ENCODE measurements at places on chromosomes 12 and 14.
A peak's percentile ranks its signal among the peaks of the same experiment; 100 is the strongest.

GRCh38 chr12:22339691-22340090 is 5.2 kb upstream of the ST8SIA1 start:
- DNase-seq = no peak

GRCh38 chr12:65879878-65880277 is 55.6 kb downstream of the HMGA2 start:
- no peak for DNase-seq

- DNase-seq = no peak
Observed at GRCh38 chr12:33654313-33654712, 214.7 kb upstream of the SYT10 start.

DNA sequence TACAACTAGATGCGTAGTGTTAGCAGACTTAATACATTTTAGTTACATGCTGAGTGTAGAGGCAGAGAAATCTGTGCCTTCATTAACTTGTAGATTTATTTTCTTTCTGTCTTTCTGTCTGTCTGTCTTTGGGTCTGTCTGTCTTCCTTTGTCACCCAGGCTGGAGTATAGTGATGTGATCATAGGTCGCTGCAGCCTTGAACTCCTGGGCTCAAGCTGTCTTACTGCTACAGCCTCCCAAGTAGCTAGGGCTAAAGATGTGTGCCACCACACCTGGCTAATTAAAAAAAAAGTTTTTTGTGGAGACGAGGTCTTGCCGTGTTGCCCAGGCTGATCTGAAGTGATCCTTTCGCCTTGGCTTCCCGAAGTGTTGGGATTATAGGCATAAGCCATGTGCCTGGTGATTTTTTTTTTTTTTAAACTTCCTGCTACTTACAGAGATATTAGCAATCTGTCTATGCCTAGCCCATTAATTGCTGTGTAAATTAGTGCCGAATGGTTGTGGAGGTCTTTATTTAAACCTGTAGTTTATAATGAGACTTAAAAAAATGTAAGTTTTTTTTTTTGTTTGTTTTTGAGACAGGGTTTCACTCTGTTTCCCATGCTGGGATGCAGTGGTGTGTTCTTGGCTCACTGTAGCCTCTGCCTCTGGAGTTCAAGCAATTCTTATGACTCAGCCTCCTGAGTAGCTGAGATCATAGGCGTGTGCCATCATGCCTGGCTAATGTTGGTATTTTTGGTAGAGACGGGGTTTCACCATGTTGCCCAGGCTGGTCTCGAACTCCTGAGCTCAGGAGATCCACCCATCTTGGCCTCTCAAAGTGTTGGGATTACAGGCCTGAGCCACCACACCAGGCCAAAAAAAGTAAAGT is 22.8 kb downstream of the ERC1 start:
- DNase-seq = no peak

- no peak for DNase-seq
Observed at GRCh38 chr12:73973486-73973885, 564.1 kb upstream of the ATXN7L3B start.

DNA sequence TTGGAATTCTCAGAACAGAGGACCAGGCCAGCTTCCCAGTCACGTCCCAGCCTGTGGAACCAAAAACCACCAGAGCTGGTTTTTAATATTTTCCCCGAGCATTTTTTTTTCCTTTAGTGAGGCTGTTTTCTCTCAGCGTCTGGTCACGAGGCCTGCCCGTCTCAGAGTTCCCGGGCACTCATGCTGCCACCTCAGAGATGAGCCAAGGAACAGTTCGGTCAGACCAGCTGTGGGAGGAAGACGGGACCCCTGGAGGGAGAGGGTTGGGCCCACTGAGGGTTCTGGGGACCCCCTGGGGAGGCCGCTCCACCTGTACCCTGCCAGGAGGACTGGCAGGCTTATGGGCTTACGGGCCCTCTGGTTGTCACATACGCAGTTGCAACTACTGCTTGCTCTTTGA is 39.9 kb downstream of the JDP2 start:
- DNase-seq = no peak

DNA sequence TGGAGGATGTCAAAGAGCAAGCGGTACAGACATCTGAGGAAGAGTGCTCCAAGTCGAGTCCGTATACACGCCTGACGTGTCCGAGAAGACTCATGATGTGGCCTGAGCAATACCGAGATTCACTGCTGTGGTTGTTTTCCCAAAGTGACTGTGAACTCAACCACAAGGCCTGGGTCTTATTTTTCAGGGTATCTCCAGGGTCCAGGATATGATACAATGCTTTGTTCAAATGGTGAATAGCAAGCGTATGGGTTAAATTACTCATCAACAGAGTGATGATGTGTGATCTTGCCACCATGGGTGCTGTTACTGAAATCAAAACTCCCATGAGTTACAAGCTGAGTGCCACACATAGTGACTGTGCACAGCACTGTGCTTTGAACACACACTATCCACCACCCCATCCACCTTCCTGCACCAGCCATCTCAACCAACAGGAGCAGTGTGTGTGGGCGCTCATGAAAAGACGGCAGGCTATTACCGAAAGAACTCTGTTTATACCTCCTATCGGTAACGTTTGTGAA is 109.6 kb downstream of the BCAT1 start:
- no peak for DNase-seq

DNA sequence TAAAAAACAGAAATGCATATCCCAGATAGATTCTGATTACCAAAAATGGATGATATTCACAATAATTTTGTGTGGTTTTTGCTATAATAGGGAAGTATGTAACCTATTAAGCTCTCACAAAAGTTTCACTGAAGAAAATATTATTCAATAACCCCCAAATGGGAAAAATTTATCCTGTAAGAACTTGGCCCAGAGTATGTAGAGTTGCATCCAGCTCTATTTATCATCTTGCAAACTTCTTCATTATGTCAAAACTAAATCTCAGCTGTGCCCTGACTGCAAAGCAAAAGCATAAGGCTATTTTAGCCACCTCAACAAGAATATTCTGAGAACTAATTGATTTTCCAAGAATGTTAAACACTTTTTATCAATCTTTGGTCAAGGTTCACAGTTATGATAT is 199.2 kb downstream of the PAX9 start:
- DNase-seq = no peak

DNA sequence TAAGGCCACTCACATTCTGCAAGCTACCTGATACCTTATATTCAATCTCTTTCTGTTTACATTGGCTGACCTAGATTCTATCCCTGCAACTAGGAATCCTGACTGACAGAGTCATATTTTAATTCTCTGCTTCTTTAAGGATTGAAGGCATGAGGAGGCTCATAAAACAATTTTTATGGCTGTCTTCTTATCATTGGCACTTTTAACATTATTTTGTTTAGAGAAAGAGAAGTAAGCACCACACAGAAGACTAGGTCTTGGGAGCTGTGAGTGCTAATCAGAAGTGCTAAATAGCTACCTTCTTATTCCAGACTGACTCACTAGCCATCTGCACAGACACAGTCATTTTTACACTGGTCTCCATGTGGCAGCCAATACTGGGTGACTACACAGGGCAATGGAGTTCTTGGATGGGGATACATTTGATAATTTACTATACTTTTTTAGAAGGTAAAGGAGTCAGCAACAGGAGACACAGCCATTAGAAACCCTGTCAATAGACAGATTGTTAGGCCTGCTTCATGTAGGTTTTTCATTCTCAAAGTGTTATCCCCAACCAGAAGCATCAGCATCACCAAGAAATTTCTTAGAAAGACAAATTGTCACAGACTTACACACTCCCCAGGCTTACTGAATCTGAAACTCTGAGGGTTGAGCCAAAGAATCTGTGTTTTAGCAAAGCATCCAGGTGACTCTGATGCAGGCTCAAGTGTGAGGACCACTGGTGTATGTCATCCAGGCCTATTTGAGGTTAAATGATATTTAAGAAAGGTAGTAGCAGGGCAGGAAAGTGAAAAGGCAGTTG is 214.1 kb downstream of the DUSP6 start:
- DNase-seq = no peak

- no peak for DNase-seq
Observed at GRCh38 chr14:93510056-93510455, 79.3 kb downstream of the UNC79 start.

- no peak for DNase-seq
Observed at GRCh38 chr12:80867941-80868340, 69.8 kb downstream of the LIN7A start.

DNA sequence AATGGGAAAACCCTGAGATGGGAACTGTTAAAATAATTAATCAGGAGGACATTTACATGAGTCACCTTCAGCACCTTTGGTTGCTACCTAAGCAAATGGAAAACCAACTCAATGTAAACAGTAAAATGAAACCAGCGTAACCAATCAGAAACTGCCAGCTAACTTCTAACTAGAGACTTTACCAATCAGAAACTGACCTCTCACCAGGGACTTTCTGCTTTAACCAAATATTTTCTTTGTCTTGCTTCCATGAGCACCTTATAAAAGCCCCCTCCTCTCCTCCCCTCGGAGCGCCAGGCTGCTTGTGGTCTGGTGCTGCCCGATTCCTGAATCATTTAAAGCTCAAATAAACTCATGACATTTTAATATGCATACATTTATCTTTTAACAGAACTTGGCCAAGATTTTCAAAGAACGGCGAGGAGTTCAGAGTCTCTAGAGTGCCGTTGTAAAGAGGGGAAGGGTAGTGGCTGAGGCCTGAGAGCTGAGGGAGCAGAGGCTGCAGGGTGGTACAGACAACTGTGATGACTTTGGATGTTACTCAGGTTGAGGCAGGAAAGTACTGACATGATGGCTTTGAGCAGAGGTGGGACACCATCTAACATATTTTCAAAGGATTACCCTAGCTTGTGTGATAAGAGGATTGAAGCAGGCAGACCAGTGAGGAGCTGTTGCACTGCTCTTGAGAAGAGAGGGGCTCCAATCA is 183.6 kb downstream of the CRADD start:
- DNase-seq = no peak

DNA sequence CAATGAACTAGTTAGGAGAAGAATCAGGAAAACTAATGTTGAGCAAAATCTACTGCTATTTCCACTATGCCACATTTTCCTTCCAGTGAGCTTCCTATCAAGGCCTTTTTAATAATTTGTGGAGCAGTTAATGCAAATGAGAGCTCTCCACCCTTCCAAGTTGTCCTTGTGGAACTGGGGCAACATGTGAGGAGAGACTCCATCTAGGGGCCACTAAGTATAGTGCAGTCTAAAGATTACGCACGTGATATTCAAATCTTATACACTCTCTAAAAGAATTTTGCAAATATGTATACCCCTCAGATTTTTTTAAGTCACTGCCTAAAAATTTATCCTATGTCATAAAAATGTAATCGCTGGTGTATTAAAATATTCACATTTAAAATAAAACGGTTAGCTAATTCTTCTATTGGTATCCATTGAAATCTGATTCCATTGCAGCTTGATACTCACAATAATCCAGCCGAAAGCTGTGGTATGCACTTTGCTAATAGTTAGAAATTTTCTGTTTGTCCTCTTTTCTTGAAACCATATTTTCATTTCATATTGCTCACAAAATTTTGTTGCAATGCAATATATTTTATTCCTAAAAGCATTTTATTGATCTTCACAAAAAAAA is 100.1 kb downstream of the PAH start:
- DNase-seq = no peak

GRCh38 chr14:102279688-102280348 is 25.1 kb downstream of the MOK start:
- no peak for DNase-seq

DNA sequence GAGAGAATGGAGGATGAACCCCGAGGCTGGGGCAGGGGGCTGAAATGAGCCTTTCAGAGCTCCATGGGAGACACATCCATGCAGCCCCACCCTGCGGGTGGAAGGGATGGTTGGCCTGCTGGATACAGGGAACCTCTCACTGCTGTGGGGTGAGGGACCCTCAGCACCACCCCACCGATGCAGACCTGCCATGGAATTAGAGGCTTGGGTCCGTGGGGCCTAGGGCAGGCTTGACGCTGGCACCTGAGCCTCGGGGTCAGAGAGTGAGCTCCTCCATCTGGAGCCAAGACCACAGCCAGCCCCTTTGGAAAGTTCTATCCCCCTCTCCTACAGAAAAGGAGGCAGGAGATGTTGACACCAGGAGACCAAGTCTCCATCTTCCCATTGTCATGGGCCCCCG is 7.4 kb upstream of the KRT74 start:
- DNase-seq = no peak

DNA sequence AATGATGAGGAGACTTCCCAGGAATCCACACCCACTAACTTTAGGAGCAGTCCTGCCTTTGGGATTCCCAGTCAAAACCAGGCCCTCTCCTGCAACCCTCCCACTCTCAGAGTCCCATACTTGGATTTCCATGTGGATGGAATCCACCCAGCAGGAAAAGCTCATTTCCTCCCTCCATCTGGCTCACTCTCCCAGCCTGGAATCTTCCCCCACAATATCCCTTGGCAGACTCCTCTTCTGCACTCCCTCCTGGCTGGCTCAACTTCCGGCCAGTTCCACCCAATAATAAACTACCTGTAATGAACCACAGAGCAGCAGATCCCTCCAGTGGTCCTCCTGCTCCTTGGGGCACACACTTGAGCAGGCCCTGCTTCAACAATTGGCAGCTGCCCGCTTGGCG is 102.8 kb upstream of the EGLN3 start:
- DNase-seq = peak; percentile 90

GRCh38 chr14:33675415-33676130 is 275.3 kb downstream of the EGLN3 start:
- no peak for DNase-seq

- no peak for DNase-seq
Observed at GRCh38 chr14:100117633-100118395, 41.6 kb downstream of the DEGS2 start.

- no peak for DNase-seq
Observed at GRCh38 chr14:105889666-105890473, 363.5 kb downstream of the TMEM121 start.

DNA sequence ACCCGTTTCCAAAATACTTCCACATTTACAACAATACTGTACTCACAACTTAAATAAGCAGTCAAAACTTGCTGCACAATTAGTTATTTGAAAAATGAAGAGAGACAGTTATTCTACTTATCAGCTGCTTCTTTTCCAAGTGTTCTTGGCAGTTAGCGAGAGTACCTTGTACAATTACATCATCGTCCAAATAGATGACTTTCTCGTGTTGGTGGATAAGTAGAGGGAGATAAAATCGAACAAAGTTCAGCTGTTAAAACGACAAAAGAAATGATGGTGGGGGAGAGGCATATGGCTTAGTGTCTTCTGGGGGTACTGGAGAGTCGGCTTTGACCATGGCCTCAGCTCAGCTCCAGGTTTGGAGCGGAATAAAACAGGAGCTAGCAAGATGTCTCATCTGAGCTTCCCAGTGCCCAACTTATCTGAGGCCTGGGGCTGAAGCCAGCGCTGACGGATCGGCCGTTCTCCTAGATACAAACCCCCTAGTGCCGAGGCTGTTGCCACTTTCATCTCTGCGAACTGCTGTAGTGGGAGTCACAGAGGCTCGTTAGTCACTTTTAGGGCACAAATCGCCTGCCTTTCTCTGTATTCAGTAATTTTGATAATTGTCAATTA is 31.7 kb downstream of the TDG start:
- DNase-seq = no peak

- DNase-seq = no peak
Observed at GRCh38 chr14:60878536-60878935, 102.3 kb downstream of the TRMT5 start.

DNA sequence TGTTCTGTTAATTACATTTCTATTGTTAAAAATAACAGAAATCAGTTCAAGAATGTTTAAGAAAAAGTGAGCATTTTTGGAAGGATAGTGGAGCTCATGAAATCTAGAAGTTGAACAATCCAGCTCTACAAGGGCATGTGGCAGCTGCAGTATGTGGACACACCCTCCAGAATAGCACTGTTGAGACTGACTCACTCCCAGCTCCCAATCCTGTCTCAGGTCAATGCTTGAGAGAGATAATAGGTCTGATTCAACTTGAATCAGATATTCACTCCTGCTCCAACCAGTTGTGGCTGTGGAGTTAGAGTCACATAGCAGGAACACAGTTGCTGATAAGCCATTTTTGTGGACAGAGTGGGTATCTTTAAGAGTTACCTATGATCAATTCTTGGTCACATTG is 113.0 kb upstream of the NTF3 start:
- DNase-seq = no peak
